ENCODE measurements at places on chromosomes 12 and 14.

DNA sequence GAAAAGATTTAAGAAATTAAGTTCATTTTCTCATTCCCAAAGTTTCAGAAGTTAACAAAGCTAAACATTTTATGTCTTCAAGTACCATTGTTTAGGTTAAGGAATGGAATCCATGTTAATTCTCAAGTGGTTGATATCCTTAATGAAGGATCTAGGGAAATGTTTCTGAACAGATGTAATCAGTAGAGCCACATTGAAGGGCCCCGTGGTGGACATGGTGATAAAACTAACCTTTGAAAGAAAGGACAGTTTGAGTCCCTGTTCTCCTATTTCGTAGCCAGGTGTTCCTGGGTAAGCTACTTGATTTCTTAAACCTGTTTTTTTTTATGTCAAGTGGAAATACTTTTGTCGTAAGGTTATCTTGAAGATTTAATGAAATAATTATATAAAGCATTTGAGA is 4.6 kb downstream of the PPM1A start:
- no peak for DNase-seq

DNA sequence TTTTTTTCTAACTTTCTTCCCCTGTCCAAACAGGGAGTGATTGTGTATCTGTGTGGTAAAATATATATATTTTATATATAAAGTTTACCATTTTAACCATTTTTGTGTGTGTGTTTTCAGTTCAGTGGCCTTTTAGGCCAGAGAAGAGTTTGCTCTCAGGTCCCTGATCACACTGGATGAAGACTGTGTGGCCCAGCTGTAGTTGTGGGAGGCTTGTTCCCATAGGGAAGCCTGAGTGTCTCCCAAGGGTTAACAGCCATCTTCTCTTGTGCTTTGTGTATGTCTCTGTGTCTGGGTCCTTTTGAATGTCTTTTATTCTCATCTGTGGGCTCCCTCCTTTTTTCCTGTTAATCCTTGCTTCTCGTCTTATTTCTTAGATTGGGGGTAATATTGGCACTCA is 23.4 kb downstream of the CGRRF1 start:
- no peak for DNase-seq

DNA sequence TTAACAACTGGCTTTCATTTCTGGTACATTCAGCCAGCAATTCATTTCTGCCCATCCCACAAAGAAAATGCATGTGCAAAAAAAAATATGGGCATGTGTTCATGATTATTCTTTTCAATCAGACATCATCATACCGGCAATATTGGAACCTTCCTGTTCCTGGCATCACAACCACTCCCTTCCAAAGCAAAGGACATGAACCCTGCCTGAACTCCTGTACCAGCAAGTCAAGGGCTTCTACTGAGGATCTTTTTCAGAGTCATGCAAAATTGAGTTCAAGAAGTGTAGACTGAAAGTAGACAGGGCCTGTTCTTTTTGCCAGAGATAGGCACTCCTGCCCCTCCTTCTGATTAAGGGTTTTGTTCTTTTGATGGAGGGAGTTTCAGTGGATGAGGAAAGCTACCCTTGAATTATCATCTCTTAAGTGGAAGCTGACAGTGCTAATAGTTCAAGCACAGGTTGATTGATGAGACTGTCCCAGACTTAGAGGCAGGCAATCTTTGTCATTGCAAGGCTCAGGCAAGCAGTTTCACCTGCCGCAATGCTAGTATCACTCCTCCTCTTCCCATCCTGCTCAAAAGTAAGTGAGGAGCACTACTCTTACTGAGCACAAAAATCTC is 22.3 kb upstream of the DIO2 start:
- DNase-seq = no peak

GRCh38 chr12:116122628-116123027 is 154.9 kb downstream of the MED13L start:
- no peak for DNase-seq

DNA sequence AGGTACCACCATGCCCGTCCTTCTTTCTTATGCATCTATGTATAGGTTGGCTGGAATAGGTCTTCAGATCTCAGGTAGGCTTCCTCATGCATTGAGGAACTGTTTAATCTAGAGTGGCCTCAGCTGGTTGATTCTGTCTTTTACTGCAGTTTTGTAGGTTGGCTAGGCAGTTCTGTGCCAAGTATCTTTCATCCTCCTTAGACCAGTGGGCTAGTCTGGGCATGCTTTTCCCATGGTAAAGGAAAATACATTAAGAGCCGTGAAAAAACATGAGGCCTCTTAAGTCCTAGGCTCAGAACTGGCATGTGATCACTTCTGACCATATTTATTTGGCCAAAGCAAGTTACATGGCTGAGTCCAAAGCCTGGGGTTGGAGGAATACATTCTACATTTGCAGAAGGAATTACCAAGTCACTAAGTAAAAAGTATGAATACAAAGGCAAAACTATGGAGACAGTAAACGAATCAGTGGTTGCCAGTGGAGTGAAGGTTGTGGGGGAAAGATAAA is 137.3 kb downstream of the WIF1 start:
- DNase-seq = no peak

GRCh38 chr12:110277530-110278254 is 3.4 kb upstream of the ATP2A2 start:
- DNase-seq = no peak

GRCh38 chr14:71398450-71398849 is 491.2 kb downstream of the PCNX1 start:
- no peak for DNase-seq

- no peak for DNase-seq
Observed at GRCh38 chr12:72493407-72493806, 221.2 kb downstream of the TRHDE start.

DNA sequence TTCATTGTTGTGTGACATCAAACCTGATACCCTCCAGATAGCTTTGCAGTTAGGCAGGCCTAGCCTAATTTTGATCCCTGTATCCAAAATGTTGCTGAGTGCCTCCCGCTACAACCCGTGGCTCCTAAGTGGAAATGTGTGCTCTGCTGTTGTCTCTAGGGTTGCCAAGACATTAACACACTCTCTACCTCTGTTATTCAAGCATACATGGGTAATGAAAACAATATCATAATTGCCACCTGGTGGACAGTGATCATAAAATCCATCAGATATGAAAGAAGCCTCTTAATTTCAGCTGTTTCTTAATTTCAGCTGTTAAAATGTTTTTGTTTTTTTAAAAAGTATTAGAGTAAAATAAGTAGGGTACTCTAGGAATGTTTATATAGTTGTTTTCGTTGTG is 93.5 kb downstream of the PLEKHA5 start:
- DNase-seq = no peak

GRCh38 chr12:106978035-106978800 is 8.7 kb downstream of the MTERF2 start:
- no peak for DNase-seq

DNA sequence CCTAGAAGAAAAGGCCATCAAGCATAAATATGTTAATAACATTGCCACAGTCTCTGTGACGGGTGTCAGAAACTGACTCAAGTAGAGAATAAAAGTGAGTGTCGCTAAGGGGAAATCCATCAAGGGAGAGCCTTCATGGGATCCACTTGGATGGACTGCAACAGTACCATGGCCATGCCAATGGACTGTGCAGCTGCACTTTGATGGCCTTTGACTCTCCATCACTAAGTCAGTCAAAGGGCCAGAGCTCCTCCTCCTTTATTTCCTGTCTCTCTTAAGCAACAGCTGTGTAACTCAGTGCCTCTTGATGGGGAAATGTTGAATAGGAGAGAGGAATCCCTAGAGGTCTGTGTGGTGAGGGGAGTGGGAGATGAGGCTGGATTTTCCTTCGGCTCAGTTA is 335.2 kb downstream of the BMP4 start:
- DNase-seq = no peak

DNA sequence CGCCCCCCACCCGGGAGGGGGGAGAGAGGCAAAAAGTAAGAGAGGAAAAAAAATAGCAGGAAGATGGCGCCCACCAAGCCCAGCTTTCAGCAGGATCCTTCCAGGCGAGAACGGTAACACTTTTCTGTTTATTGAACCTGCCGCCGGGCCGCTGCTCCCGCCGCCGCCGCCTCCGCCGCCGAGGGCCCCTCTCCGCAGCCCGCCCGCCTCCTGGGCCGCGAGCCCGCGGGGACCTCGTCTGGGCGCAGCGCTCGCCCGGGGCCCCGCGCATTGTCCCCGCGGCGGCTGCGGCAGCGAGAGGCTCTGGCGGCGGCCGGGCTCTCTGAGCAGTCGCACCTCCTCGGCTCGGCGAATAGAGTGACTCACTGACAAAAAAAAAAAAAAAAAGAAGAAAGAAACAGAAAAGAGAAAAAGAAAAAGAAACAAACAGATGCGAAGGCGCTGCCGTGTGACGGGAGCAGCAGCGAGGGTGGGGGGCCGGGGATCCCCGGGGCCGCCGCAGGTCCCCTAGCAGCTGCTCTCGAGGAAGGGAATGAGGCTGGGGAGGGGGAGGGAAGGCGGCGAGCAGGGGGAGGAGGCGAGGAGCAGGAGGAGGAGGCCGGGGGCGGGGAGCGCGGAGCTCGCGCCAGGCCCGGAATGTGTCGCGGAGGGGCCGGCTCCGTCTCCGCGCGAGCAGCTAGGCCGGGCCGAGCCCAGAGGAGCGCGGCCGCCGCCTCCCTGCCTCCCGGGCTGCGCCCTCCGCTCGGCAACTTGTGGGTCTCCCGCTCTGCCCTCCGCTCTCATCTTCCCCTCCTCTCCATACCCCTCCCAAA is 781 bp downstream of the NPAS3 start:
- no peak for DNase-seq

GRCh38 chr14:100603341-100604120 is 16.3 kb upstream of the BEGAIN start:
- DNase-seq = no peak

GRCh38 chr14:100580316-100581227 is 6.6 kb downstream of the BEGAIN start:
- DNase-seq = no peak

DNA sequence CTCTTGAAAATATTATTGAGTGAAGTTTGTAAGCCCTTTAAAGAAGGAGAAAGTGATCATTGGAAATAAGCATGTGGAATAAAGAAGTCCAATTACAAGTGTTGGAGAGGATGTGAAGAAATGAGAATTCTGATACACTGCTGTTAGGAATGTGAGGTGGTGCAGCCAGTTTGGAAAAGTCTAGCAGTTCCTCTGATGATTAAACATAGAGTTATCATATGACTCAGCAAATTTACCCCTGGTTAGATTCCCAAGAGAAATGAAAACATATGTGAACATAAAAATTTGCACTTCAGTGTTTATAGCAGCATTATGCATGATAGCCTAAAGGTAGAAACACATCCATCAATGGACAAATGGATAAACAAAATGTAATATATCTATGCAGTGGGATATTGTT is 319.9 kb downstream of the AEBP2 start:
- no peak for DNase-seq

DNA sequence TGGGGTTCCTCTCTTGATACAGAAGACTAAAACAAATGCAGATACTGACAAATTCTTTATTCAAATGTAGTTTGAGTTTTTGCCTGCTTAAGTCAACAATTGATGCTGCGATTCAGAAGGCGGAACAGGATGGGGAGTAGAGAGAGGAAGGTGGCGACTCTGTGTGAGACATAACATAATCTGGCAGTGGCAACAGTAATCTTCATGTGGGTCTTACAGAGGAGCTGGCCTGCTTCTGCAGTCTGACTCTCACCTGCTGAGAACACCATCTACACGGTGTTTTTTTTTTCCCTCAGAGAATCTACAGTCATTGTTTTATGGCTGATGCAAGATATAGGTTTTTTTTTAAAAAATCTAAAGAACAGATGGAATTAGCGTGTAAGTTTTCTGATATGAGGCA is 10.1 kb downstream of the CCDC92 start:
- no peak for DNase-seq

GRCh38 chr12:127688906-127689428 is 578.0 kb upstream of the TMEM132C start:
- no peak for DNase-seq

- DNase-seq = peak; percentile 86
Observed at GRCh38 chr14:53152887-53153701, at the start of gene DDHD1. Gene DDHD1, minus strand, starts transcription at chr14:53153323. Its CDS starts 225 bp downstream, at chr14:53153098.

DNA sequence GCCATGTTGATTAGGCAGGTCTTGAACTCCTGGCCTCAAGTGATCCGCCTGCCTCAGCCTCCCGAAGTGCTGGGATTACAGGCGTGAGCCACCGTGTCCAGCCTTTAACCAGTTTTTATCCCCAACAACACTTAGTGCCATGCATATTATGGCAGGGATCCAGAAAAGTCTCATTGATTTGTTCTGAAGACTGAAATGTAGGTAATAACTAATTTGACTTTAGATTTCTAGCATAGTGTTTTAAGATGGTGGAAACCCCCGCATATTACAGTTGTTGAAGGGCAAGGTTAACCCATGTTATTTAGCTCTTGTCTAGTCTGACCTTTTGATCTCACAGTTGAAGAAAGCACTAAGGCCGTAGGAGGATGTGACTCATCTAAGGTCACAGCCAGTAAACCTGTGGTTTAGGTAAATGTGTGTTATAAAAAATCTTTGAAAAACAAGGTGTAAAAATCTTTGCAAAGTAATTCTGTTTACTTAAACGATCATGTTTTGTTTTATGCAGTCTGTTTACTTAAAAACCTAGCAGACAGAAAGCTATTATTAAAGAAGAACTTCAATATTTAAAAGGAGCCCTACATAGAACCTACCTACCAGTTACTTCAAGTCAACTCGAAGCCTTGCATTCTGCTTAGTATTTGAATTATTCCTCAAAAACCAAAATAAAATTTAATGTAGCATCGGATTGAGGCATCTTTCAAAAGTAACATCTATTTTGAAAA is 24.8 kb downstream of the BICDL1 start:
- peak; percentile 55 for DNase-seq

GRCh38 chr12:32253154-32253790 is 146.1 kb upstream of the FGD4 start:
- DNase-seq = no peak

- no peak for DNase-seq
Observed at GRCh38 chr14:85247071-85247470, 282.9 kb upstream of the FLRT2 start.

- DNase-seq = no peak
Observed at GRCh38 chr12:68896881-68897540, 36.0 kb downstream of the CPM start.

GRCh38 chr14:59964251-59965007 is 44.5 kb downstream of the LRRC9 start:
- DNase-seq = no peak

DNA sequence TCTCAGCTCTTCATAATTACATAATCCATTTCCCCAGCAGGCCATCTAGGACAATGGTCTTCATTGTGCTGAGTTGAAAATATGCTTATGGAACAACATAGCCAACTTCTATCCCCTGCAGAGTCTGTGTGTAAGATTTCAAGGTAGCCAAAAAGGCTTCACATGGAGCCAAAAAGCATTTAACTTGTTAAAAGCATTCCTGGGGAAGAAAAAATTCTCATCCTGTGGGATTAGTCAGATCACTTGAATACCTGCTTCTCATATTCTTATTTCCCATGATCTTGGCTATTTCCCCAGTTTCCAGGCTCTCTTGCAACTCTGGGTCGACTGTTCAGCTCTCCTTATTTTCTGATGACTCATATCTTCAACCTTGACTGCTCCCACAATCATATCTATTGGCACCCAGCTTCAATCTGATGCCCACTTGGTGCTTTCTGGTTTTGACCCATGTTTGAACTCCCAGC is 178.9 kb downstream of the KLHL28 start:
- DNase-seq = no peak

GRCh38 chr14:37469650-37470049 is 125.4 kb downstream of the FOXA1 start:
- no peak for DNase-seq
